SJSA1 (cell line): ENCODE measurements at places on chromosomes 1 and 21. TPM values are rescaled to one million over a fixed set of nuclear protein-coding genes. Genes with fewer than 3 reads are reported as not detected.

DNA sequence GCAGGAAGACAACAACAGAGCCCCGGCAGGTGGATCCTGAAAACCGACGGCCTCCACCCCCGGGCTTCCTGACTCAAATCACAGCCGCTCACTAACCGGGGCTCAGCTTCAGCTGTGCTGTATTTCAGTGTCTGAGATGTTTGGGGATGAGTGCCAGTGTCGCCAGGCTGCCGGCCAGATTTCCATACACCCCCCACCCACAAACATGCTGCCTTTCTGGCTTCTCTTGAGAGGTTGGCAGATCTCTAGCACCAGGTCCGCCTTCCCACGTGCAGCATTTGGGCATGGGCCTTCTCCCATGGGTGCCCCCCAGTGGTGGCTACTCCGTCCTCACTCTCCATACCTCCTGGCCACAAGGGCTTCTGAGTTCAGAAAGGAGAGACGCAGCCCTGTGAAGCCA lies 34.8 kb downstream of the KCNAB2 start:
- H3K4me3 ChIP-seq = no peak overlapping the region
- H3K4me1 ChIP-seq = no peaks in the 10 kb centered on the region
- no peaks in the 10 kb centered on the region for H3K27me3 ChIP-seq
- no peaks in the 10 kb centered on the region for H3K36me3 ChIP-seq
- H3K27ac ChIP-seq = no peak overlapping the region

- peaks cover 68% of the 10 kb centered on the region for H3K4me1 ChIP-seq
- H3K27me3 ChIP-seq = no peaks in the 10 kb centered on the region
- H3K4me3 ChIP-seq = no peak overlapping the region
- peaks cover 37% of the 10 kb centered on the region for H3K36me3 ChIP-seq
- peak; percentile 62 for DNase-seq
Observed at GRCh38 chr1:208233546-208233945, 10.6 kb downstream of the PLXNA2 start.

DNA sequence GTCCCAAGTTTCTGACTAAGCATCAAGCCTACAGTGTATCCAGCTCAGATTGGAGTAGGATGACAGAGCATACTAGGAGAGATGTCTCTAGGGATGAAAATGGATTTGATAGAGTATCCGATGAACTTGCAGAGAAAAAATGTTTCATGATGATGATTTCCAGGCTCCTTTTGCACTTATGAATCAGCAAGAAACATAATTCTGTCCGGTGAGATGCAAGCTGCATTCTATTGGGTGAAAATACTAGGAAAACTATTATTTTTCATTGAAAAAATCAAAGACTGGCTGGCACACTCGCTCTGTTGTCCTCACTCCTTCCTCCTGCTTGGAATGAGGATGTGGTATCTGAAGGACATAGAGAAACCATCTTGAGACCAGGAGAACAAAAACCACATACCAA lies 35.4 kb upstream of the RAB3GAP2 start:
- H3K4me3 ChIP-seq = no peak overlapping the region
- no peaks in the 10 kb centered on the region for H3K4me1 ChIP-seq
- no peak overlapping the region for H3K27ac ChIP-seq

DNA sequence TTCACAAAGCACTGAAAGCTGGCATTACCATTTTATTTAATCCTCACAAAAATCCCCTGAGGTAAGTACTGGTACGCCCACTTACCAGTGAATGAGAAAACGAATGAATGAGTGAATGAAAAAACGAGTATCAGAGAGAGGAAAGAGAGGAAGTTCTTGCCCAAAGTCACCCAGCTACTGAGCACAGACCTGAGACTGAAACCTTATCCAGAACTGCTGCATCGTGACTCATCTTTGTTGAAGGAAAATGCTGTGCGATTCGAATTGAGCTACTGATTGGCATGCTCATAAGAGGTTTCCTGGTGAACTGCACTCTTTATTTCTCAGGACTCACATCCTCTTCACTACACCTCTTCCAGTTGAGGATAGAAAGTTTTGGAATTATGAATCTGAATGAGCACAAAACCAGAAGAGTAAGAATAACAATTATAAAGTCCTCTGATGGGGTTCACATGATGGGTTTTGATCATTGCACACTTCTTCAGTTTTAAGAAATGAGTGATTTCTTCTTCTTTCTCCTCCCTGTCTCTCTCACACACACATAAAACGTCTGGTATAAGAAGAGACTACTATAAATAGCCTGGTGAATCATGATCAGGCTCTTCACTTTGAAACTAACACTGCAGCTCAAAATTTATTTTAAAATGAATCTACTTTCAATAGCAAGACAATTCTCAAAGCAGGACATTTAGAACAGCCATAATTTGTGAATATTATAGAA lies 32.1 kb downstream of the IL12RB2 start:
- H3K27me3 ChIP-seq = no peaks in the 10 kb centered on the region
- DNase-seq = peak; percentile 22
- no peaks in the 10 kb centered on the region for H3K4me1 ChIP-seq

The TSPEAR gene
- total RNA-seq = not detected in 2 replicates

GRCh38 chr1:91669584-91670350 lies 169.1 kb downstream of the CDC7 start:
- no peak overlapping the region for H3K4me3 ChIP-seq
- no peaks in the 10 kb centered on the region for H3K36me3 ChIP-seq
- H3K27ac ChIP-seq = no peak overlapping the region
- DNase-seq = no peak
- H3K4me1 ChIP-seq = no peaks in the 10 kb centered on the region

- H3K36me3 ChIP-seq = no peaks in the 10 kb centered on the region
- H3K4me3 ChIP-seq = no peak overlapping the region
- no peaks in the 10 kb centered on the region for H3K4me1 ChIP-seq
- DNase-seq = no peak
- no peak overlapping the region for H3K27ac ChIP-seq
Observed at GRCh38 chr1:31073044-31073443, 7.5 kb upstream of the PUM1 start.

DNA sequence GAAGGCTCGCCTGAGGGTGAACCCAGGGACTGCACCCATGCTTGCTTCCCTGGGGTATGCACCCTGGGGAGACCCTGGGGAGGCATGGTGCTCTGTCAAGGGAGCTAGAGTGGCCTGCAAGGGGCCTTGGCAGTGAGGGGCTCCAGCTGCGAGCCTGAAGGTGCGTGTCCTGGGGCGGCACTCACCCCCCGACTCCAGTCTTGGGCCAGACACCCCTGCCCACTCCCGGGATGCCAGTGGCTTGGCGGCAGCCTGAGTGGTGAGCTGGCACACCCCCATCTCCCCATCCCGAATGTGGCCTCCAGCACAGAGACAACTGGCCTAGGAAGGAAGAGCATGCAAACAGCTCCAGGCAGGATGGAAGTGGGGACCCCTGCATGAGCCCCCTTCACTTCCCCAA lies 2.6 kb downstream of the SUMO3 start:
- H3K27me3 ChIP-seq = no peaks in the 10 kb centered on the region
- peaks cover 18% of the 10 kb centered on the region for H3K4me1 ChIP-seq
- H3K4me3 ChIP-seq = no peak overlapping the region
- H3K36me3 ChIP-seq = peaks cover 67% of the 10 kb centered on the region
- no peak overlapping the region for H3K27ac ChIP-seq

DNA sequence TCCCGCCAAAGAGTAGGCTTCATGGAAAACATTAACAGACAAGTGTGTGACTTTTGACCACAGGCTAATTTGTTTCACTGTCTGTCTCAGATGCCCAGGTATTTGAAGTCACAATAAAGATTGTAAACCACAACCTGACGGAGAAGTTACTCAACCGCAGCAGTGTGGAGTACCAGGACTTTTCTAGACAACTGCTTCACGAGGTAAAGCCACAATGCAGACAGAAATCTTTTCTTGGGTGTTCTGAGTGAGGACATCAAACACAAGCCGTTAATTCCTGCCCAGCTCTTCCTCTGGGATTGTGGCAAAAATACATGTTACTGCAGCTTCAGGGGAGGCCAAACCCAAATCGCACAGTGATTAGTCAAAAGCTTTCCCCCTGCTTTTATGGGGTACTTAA lies 31.0 kb downstream of the UMODL1 start:
- H3K27me3 ChIP-seq = no peaks in the 10 kb centered on the region
- peaks cover 35% of the 10 kb centered on the region for H3K4me1 ChIP-seq
- DNase-seq = peak; percentile 65
- H3K27ac ChIP-seq = peak overlapping the region; percentile 42
- no peaks in the 10 kb centered on the region for H3K36me3 ChIP-seq

DNA sequence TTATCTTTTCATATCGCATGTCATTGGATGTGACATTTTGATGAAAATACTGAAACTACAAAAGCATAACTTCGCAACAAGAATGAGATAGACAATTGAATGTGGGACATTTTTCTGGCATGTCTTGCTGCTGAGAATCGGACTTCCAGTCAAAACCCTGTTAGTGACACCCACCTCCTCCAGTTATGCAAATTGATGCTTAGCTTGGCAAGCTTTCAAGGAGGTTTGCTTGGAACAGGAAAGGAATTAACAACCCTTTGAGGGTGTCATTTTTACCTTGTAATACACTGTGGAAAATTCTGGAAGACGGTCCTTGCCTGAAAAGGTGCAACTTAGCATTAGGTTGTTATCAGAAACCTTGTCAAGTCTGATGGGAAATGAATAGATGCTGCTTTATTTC lies 38.8 kb upstream of the FAM3B start:
- no peaks in the 10 kb centered on the region for H3K36me3 ChIP-seq
- H3K4me3 ChIP-seq = no peak overlapping the region
- H3K4me1 ChIP-seq = no peaks in the 10 kb centered on the region
- H3K27ac ChIP-seq = no peak overlapping the region
- H3K27me3 ChIP-seq = no peaks in the 10 kb centered on the region; the same call in 1 of the 2 replicates

- no peaks in the 10 kb centered on the region for H3K27me3 ChIP-seq
- peaks cover 65% of the 10 kb centered on the region for H3K36me3 ChIP-seq
Observed at GRCh38 chr1:244406337-244406736, 45.4 kb downstream of the ADSS2 start.

DNA sequence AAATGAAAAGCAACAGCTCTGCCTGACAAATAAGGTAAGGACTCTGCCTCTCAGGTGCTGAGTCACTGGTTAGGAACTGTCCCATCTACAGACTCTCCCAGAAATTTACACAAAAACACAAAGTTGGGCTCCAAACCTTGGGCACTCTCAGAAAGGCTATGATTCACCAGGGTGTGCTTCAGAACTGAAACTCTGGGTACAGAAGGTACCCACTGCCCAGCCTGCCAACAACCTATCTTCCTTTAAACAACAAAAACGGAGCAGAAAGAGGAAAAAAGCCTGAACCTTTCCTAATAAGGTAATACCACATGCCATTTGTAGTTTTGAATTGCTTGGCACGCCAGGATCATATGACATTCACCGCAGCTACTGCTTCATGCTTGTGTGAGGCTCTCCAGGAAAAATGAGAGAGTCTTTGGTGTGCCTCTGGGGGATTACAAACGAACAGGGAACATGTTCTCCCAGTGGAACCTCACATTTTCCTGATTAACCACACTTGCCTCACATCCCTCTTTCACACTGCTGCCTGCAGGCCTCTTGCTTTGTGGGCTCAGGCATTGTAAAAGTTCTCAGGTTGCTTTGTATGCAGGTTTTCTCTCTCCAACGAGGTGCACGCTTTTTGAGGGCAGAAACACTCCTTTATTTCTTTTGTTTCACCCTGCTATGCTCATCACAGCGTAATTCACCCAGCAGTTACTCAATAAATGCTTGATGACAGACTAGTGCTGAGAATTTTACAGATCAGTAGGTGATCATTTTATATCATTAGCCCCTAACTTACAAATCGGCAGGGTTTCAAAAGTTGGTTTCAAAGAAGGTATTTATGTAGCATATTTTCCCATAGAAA lies 65.1 kb downstream of the GADD45A start:
- no peaks in the 10 kb centered on the region for H3K27me3 ChIP-seq
- peaks cover 19% of the 10 kb centered on the region for H3K36me3 ChIP-seq
- H3K27ac ChIP-seq = peak overlapping the region; percentile 78
- H3K4me3 ChIP-seq = no peak overlapping the region

- H3K27ac ChIP-seq = no peak overlapping the region
- H3K4me3 ChIP-seq = no peak overlapping the region
- peaks cover 19% of the 10 kb centered on the region for H3K36me3 ChIP-seq
- H3K27me3 ChIP-seq = no peaks in the 10 kb centered on the region
Observed at GRCh38 chr1:150441121-150441520, 46.1 kb upstream of the TARS2 start.

DNA sequence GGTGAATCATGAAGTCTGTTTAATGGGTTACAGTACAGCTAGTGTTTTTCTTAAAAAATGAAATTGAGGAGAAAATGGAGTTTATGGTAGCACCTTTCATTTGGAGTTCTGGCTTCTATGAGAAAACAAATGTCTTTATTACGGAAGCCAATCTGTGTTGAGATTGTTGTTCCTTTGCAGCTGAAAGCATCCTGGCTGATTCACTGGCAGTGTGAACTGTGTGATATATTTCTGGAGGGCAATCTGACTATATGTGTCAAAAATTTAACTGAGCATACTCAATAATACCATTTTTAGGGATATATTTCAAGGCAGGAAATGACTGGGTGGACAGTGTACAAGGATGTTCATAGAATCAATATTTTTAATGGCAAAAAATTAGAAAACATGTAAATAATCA lies 46.6 kb upstream of the LYST start:
- H3K4me1 ChIP-seq = peaks cover 72% of the 10 kb centered on the region
- no peaks in the 10 kb centered on the region for H3K27me3 ChIP-seq
- no peaks in the 10 kb centered on the region for H3K36me3 ChIP-seq
- no peak overlapping the region for H3K27ac ChIP-seq

- H3K4me1 ChIP-seq = no peaks in the 10 kb centered on the region
- no peaks in the 10 kb centered on the region for H3K36me3 ChIP-seq
- no peaks in the 10 kb centered on the region for H3K27me3 ChIP-seq
Observed at GRCh38 chr21:26544201-26544775, 28.8 kb downstream of the CYYR1 start.

- DNase-seq = no peak
- H3K27me3 ChIP-seq = no peaks in the 10 kb centered on the region
- no peak overlapping the region for H3K4me3 ChIP-seq
- peaks cover 19% of the 10 kb centered on the region for H3K4me1 ChIP-seq
- no peak overlapping the region for H3K27ac ChIP-seq
- H3K36me3 ChIP-seq = peaks cover 87% of the 10 kb centered on the region
Observed at GRCh38 chr1:39384305-39384704, 107.1 kb upstream of the BMP8A start.

DNA sequence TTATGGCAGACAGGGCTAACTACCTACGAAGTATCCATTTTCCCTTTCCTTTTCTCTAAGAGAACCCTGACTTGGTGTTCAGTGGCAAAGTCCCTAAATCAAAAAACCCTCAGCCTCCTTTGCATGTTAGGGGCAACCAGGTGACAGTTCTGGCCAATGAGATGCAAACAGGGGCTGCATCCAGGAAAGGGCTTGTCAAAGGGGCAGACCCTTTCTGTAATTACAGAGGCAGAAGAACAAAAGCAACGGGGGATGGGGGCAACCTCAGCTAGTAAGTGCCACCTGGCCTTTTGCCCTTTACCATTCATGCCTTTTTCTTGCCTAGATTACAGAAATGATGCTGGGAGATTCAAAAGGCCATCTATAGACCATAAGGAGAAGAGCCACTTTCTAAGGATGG lies 34.4 kb downstream of the GLUL start:
- H3K27ac ChIP-seq = no peak overlapping the region
- no peaks in the 10 kb centered on the region for H3K4me1 ChIP-seq
- DNase-seq = no peak
- H3K4me3 ChIP-seq = no peak overlapping the region

The DDR2 gene
- total RNA-seq = 52.7 and 62.8 TPM in 2 replicates

The TLR5 gene
- total RNA-seq = 1.7 and 2.4 TPM in 2 replicates

The DMRTA2 gene
- total RNA-seq = 15.0 and 16.3 TPM in 2 replicates
